ENCODE measurements at places on chromosomes 5 and 9.
A peak's percentile ranks its signal among the peaks of the same experiment; 100 is the strongest.

- peak; percentile 6 for DNase-seq
These were observed 267.3 kb downstream of the MLLT3 start for GRCh38 chr9:20355022-20355421.

DNA sequence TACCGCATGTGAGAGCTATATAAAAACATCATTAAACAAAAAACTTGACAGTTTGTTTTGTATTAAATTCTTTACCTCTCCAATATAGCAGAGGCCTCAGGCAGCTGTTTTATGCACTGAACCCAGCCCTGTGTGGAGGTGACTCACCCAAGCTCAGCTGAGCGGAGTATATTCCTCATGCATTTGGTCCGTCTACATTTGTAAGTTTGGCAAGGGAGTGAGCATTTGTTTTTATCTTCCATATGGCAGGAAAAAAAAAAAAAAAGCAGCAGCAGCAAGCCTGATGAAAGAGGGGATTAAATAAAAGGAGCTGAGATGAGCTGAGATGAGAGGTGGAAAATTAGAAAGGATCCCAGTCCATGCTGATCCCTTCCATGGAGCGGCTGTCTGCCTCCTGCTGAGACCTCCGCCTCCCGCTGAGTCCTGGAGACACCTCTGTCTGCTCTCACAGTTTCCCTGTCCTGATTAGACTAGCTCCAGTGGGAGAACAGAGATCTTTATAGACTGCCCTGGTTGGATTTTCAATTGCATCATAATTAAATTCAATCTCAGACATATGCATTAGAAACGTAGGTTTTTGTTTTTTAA is 112.0 kb upstream of the CTNND2 start:
- no peak for DNase-seq

DNA sequence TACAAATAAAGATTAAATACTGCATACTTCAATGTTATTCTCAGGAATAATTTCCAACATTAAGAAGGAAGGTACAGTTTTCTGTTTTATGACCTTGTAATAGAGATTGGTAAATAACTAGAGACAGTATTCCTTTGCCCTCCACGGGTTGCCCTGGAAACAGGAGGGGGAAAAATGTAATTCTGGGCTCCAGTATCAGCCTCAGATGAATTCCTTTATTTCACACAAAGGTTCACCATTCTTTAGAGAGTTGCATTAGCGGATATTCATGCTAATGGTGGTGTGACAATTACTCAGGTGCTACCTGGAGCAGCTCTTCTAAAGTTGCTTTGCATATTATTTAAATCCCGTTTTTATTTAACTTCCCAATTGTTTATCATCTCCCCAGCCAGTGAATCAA is 42.6 kb downstream of the CETN3 start:
- DNase-seq, result no peak

DNA sequence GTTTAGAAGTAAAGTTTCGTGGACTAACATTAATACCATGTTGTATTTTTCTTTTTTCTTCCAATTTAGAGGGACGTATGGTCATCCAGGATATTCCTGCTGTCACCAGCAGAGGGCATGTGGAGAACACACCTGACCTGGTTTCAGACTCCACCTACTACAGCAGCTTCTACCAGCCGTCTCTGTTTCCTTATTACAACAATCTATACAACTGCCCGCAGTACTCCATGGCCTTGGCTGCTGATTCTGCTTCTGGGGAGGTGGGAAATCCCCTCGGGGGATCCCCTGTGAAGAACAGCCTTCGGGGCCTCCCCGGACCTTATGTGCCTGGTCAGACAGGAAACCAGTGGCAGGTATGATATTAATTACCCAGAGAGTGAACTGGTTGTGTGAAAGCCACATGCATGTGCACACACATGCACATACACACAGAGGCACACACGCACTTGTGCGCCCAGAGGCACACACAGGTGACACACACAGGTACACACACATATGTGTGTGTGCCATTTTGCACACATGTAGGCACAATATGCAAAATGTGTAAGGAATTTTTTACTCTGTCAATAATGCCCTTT is 52.4 kb downstream of the DMRT1 start:
- peak; percentile 28 for DNase-seq
